ENCODE measurements at places on chromosomes 16 and 17.

DNA sequence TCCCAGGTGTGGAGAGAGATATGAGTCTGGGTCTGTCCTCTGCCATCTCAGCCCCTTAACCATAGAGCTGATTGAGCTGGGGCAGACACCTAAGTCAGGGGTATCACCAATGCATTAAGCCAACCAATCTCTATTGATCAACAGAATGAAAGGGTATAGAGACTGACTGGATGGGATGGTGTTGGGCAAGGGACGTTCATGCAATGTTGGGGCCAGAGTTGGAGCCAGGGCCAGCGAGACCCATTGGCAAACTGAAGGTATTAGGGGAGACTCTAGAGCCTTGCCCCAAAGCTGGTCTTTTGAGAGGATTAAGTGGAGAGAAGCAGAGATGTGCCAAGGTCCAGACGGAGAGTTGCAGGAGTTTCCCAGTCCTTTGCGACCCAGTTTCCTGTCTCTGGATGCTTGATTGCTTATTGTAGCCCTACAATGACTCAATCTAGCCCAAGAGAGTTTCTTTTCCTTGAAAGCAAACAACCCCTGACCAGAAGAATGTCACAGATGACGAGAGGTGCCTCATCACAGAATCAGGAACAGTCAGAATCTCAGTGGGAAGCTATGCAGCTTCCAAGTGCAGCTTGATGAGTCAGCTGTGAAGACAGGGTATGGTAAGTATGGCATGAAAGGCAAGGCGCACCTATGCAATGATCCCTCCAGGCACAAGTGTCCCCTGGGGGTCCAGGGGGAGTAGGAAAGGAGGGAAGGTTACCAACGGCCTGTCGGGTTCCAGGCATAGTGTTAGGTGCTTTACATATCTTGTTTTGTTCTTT, 137.2 kb downstream of the UTP18 start:
- peak; percentile 11 for DNase-seq

DNA sequence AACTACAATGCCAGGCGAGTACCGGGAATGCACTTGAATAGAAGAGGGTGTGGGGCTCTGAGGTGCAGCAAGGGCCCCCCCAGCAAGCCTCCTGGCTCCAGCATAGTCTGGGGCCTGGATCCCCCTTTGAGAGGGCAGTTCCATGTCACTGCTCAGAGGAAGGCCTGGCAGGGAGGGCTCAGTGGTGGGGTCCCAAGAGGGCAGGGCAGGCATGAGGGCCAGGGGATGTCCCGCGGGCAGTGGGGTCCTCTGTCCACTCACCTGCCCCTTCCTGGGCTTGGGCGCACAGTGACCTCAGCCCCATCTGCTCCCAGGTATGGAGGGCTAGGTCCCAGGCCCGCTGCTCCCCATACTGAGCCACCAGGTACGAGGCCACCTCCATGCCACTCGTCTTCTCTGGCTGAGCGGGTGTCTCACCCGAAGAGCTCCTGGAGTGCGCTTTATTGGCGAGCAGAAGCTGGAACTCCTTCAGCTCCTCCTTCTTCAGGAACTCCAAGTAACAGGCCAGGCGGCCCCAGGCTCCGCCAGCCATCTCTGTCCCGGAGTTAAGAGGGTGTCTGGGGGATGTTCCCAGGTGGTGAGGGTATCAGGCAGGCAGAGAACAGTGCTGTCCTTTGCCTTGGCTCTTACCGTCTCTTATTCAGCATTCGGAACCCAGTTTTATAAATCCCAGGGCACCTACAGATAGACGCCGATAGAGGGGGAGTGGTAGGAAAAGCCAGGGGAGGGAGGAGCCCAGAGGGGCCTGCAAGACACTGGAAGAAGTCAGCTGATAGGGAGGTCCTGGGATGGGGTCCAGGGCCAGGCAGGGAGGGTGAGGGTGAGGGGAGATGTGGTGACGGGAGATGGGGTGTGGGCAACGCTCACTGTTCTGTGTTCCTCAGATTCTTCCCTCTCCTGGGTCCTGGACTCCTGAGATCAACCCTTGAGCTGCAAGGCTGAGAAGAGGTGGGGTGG, 605 bp downstream of the NLRP1 start:
- DNase-seq, result peak; percentile 53

DNA sequence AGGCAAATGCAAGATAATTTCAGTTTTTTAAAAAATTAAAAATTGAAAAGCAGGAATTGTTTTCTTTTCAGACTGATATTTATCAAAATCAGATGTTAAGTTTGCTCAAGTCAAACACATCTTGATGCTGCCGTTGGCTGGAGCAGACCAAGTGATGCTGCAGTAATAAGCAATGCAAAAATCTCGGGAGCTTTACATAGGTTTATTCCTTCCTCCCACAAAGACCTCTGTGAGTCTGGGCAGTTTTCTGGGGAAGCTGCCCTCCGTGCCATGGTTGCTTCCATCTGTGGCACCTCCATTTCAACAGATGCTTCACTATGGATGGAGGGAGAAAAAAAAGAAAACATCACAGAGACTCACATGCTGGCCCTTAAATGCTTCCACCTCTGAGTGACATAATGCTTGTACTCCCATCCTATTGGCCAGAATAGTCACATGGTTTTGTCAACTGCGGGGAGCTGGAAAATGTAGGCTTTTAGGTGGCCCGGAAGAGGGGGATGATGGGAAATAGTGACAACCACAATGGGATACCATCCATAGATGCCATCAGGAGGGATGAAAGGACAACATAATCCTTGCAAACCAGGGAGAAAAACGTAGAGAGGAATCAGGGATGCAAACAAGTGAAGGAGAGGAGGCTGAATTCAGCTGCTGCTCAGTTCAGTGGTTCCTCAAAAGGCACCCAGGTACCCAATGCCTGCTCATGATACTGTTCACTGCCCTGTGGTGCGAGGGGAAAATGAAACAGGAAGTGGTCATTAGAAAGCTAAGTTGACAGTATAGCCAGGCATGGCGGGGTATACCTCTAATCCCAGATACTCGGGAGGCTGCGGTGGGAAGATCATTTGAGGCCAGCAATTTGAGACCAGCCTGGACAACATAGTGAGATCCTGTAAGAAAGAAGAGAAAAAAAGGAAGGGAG, 13.5 kb upstream of the ERCC4 start:
- DNase-seq, result no peak

GRCh38 chr17:56756536-56756935, 77.2 kb downstream of the C17orf67 start:
- peak; percentile 96 for DNase-seq

- DNase-seq, result peak; percentile 25
Observed at GRCh38 chr17:77516902-77517301, 376.1 kb downstream of the SEC14L1 start.

DNA sequence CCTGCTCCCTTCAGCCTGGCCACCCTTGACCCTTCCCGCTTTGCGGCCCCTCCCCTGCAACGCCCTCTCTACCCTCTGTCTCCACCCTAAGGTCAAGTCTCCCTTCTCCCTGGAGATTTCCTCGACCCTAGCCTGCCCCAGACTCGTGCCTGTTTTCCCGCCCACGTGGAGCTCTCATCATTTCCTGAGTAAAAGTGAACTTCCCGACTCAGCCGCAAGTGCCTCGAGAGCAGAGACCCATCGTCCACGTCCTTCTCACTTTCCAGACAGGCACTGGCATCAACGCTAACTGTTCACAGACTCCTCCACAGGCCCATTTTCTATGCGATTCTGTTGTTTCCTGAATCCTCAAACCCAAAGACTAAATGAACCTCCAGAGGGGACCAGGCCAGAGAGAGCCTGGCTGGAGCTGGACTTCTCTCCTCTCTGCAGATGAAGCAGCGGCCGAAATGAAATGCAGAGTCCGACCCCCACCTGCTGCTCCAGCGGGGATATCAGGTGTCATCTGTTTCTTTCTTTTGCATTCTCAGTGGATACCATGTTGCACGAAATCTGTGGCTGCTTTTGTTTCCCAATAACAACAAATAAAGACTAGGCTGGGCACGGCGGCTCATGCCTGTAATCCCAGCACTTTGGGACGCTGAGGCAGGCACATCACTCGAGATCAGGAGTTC, 52.5 kb downstream of the RTN4RL1 start:
- DNase-seq, result no peak

- DNase-seq, result no peak
Observed at GRCh38 chr16:54657709-54658102, 273.0 kb upstream of the IRX5 start.

DNA sequence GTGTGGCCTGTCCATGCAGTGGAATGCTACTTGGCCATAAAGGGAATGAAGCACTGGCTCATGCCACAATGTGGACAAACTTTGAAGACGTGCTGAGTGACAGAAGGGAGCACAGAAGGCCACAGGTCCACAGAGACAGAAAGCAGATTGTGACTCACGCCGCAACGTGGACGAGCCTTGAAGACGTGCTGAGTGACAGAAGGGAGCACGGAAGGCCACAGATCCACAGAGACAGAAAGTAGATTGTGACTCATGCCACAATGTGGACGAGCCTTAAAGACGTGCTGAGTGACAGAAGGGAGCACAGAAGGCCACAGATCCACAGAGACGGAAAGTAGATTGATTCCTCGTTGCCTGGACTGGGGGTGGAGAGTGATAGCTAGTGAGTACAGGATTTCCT, 19.2 kb downstream of the ZC3H18 start:
- DNase-seq, result no peak
